CD8-positive, alpha-beta memory T cell (primary cell): ENCODE measurements at places on chromosomes 6 and 20. TPM values are rescaled to one million over a fixed set of nuclear protein-coding genes. Genes with fewer than 3 reads are reported as not detected.

- no peak for DNase-seq
Observed at GRCh38 chr6:35173427-35174087, 32.4 kb upstream of the TCP11 start.

GRCh38 chr6:30154709-30155519 is 6.1 kb downstream of the TRIM10 start:
- DNase-seq: no peak

DNA sequence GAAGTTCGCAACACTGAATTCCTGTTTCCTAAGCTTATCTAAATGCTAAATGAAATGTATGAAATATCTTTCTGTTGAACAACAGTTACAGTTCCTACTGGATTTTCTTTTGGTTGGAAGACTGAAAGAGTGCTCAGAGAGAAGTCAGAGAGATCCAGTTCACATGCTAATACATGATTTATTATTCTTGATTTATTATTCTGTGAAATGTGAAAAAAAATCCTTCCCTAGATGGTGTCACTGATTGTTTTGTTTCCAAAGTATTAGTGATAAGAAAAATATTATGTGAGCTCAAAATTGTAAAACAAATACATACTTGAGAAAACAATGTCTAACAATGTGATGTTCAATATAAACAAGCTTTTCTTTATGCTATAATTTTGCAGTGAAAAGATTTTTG is 42.1 kb downstream of the ADGRG6 start:
- no peak for DNase-seq

- DNase-seq: no peak
Observed at GRCh38 chr6:88749849-88750248, 213.6 kb downstream of the RNGTT start.

- DNase-seq: no peak
Observed at GRCh38 chr20:13024596-13024995, 15.8 kb downstream of the SPTLC3 start.

COL19A1 gene
- total RNA-seq: 0.33 TPM

SCUBE3 gene
- total RNA-seq: 0.07 TPM
